Neural crest cell (in vitro differentiated cells): ENCODE measurements at places on chromosomes 16 and 17. TPM values are rescaled to one million over a fixed set of nuclear protein-coding genes. Genes with fewer than 3 reads are reported as not detected.

DNA sequence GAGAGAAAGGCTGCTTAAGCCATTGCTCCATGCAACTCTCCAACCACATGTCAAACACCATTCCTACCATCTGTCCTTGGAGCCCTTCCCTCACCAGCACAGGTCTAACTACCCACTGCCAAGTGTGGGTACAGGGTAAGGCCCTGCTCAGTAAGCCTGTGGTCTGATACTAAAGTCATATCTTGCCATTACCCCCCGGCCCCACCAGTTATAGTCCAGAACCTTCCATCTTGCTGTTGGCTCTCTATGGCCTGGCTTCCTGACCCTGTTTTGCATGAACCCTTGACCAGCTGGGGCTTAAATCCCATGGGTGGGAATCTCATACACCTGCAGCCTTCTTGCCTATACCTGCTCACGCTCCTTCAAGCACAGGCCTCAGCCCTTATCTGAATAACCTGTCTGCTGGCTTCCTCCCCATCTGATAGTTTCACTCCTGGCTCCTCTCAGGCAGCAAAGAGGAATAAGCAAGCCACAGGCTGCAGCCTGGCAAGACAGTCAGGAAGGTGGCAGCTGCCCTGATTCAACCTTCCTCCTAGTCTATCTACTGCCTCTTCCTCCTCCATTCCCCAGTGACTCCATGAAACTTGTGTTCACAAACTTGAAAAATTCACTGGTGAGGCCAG, 64.1 kb downstream of the ZFHX3 start:
- no peak for DNase-seq

DNA sequence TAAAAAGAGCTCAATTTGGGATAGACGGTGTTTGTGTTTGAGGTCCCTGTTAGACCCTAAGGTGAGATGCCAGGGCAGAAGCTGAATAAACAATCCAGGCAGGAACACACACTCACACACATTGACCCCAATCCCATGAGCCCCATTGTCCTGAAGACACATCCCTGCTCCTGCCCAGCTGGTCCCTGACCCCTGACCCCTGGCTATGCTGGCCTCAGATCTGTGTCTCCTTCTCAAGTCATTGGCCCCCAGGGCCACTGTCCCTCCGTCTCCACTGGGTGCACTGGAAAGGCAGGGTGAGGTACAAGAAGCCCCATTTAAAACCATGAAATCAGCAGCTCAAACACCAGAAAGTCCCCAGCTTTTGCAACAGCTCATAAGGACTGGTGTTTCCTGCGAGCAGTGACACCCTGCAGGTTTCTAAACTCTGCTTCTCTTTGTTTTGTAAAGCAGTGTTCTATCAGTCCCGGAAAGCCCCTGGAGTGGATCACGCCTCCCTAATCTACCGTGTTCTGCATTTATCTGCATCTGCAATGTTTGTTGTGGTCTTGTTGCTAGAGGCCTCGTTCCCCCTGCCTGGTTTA, 18.0 kb upstream of the ASGR2 start:
- DNase-seq: no peak

Gene NOL3
- total RNA-seq: 4.5 and 5.8 TPM in 2 replicates

Gene TOM1L1
- 27.7 and 27.8 TPM in 2 replicates for total RNA-seq
